IMR-90 (cell line): ENCODE measurements at places on chromosomes 7 and 10. TPM values are rescaled to one million over a fixed set of nuclear protein-coding genes. Genes with fewer than 3 reads are reported as not detected.

- no peak for DNase-seq
- H3K27me3 ChIP-seq, result peaks cover 3% of the 10 kb centered on the region; the same call in 1 of the 2 replicates
- H3K27ac ChIP-seq, result no peak overlapping the region
- peaks cover 3% of the 10 kb centered on the region; the same call in 1 of the 2 replicates for H3K4me1 ChIP-seq
- H3K36me3 ChIP-seq, result no peaks in the 10 kb centered on the region
- no peak overlapping the region for H3K4me3 ChIP-seq
Measured at GRCh38 chr10:59582058-59582457, 127.6 kb downstream of the SLC16A9 start.

DNA sequence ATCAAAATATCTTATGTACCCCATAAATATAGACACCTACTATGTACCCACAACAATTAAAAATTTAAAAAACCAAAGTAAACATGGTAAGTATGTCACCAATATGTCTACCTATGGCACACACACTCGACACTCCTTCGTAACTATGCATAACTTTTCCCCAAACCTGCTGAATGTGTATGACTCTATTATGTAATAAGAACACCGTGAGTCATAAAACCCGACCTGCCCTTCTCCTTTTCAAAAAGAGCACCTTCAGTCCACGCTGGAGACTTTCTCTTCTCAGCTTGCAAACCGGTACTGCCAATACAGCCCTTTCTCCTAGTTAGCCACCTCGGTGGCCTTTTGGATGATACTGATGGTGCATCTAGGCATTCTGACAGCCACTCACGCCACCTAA, 186.3 kb downstream of the PRPF18 start:
- no peak for DNase-seq
- peaks cover 6% of the 10 kb centered on the region for H3K36me3 ChIP-seq
- peaks cover 18% of the 10 kb centered on the region for H3K4me1 ChIP-seq
- no peak overlapping the region for H3K4me3 ChIP-seq
- H3K27me3 ChIP-seq, result no peaks in the 10 kb centered on the region

GRCh38 chr7:77415476-77415822, 700 bp downstream of the GSAP start:
- no peaks in the 10 kb centered on the region for H3K36me3 ChIP-seq
- peak overlapping the region; percentile 36; the same call in 1 of the 2 replicates for H3K27ac ChIP-seq
- no peaks in the 10 kb centered on the region for H3K27me3 ChIP-seq
- H3K4me1 ChIP-seq, result peaks cover 3% of the 10 kb centered on the region

- no peaks in the 10 kb centered on the region for H3K36me3 ChIP-seq
- no peaks in the 10 kb centered on the region for H3K27me3 ChIP-seq
- H3K27ac ChIP-seq, result no peak overlapping the region
- H3K4me3 ChIP-seq, result no peak overlapping the region
- no peaks in the 10 kb centered on the region for H3K4me1 ChIP-seq
Measured at GRCh38 chr7:56537477-56537876, 421.3 kb upstream of the NUPR2 start.

GRCh38 chr10:69879634-69880257, 78.0 kb downstream of the COL13A1 start:
- no peaks in the 10 kb centered on the region for H3K4me1 ChIP-seq
- H3K4me3 ChIP-seq, result no peak overlapping the region
- DNase-seq, result no peak
- H3K36me3 ChIP-seq, result no peaks in the 10 kb centered on the region
- H3K27ac ChIP-seq, result no peak overlapping the region

DNA sequence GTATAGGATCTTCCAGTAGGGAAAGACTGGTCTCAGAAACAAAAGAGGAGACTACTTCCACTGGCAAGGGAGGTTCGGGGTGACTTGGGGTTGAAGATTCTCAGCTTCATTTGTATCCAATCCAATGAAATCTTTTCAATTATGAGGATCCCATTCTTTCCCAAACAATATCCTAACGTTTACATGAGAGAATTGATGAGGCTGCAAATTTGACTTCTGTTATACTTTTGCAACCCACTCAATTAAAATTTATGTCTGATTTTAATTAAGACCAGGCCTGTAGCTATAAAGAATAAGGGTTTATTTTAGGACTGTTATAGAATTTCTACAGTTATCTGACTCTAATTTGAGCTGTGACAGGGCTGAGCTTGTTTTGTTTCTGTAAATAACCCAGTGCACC, 251.5 kb downstream of the ANKRD7 start:
- H3K4me3 ChIP-seq, result no peak overlapping the region
- no peak overlapping the region for H3K27ac ChIP-seq
- DNase-seq, result no peak
- H3K4me1 ChIP-seq, result no peaks in the 10 kb centered on the region
- H3K27me3 ChIP-seq, result no peaks in the 10 kb centered on the region

DNA sequence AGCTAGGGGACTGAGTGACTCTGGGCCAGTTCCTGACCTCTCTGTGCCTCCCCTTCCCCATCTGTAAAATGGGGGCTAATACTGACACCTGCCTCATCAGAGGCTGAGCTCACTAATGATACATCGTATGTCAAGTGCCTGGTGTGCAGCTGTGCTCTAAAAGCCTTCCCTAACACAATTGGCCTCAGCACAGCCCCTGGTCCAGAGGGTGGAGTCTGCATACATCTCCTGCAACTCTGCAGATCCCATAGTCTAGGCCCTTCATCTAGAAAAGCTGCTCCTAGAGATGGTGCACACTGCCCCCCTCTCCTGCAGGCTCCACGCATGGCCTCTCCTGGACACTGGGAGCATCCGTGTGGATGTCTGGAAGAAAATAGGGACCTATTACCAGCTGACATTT, 255.0 kb downstream of the RPS24 start:
- H3K27ac ChIP-seq, result no peak overlapping the region
- no peaks in the 10 kb centered on the region; the same call in 1 of the 2 replicates for H3K27me3 ChIP-seq
- peaks cover 2% of the 10 kb centered on the region; the same call in 1 of the 2 replicates for H3K4me1 ChIP-seq
- no peak for DNase-seq
- H3K4me3 ChIP-seq, result no peak overlapping the region
- no peaks in the 10 kb centered on the region for H3K36me3 ChIP-seq

DNA sequence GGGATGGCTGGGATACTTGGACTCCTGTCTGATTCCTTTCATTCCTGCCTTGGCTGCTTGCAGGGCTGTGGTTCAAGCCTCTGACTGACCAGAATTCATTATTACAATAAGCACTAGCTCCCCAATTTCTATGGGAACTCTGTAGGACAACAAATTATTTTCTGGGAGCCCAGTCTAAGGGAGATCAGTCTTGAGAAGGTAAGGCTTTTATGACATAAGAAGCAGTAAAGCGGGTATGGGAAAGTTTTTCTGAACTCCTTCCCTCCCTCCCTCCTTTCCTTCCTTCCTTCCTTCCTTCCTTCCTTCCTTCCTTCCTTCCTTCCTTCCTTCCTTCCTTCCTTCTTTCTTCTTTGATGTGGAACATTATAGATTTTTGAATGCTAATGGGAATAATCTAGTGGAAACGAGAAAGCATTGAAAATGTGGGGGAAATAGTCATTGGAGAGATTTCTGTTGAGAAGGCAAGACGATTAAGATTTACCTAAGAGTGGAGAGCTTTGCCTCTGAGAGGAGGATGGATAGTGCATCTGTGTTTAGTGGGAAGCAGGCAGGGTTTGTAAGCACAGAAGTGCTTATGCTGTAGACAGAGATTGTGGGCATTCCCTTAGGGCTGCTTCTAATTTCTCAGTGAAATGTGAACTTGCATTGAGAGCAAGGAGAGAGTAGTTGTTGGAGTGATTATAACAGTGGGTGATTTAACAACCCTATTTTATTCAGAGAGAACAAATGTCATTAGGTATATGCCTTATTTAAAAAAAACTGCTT, 201.5 kb downstream of the DNAJB9 start:
- H3K27ac ChIP-seq, result no peak overlapping the region
- H3K27me3 ChIP-seq, result no peaks in the 10 kb centered on the region
- no peaks in the 10 kb centered on the region for H3K4me1 ChIP-seq
- no peaks in the 10 kb centered on the region for H3K36me3 ChIP-seq
- DNase-seq, result no peak

GRCh38 chr7:70285187-70285586, 686.9 kb downstream of the AUTS2 start:
- H3K4me1 ChIP-seq, result no peaks in the 10 kb centered on the region
- no peaks in the 10 kb centered on the region for H3K36me3 ChIP-seq
- H3K4me3 ChIP-seq, result no peak overlapping the region
- H3K27ac ChIP-seq, result no peak overlapping the region

- peak; percentile 53 for DNase-seq
- H3K36me3 ChIP-seq, result no peaks in the 10 kb centered on the region
- no peak overlapping the region for H3K27ac ChIP-seq
- H3K27me3 ChIP-seq, result no peaks in the 10 kb centered on the region
- no peak overlapping the region for H3K4me3 ChIP-seq
Measured at GRCh38 chr10:13462551-13462950, 66.3 kb downstream of the BEND7 start.

DNA sequence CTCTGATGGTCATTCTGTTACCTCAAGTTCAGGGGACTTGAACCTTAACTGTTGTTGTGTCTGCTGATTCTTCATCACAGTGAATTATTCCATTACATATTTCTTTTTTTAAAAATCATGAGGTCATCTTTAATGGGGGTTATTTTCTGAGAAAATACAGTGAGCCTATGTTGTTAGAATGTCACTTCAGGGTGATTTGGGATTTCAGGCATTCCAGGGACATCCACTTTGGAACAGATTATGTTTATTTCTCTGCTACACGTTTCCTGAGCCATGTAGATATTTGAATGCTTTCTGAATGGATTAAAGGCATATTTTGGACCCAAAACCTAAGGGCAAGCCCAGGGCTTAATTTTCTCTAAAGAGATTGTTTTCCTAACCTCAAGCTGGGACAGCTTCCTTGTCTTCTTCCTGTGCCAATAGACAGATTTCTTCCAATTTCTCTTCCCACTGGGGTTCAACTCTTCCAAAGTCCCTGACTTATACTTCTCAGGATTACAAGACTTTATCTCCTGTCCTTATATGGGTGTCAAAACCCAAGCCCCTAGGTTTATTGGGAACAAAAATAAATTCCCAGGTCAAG, 271.7 kb downstream of the ARHGAP12 start:
- H3K27ac ChIP-seq, result no peak overlapping the region
- no peaks in the 10 kb centered on the region for H3K36me3 ChIP-seq
- no peaks in the 10 kb centered on the region for H3K4me1 ChIP-seq
- no peak for DNase-seq

GRCh38 chr7:112501801-112502503, 21.2 kb downstream of the LSMEM1 start:
- H3K36me3 ChIP-seq, result no peaks in the 10 kb centered on the region
- H3K4me1 ChIP-seq, result no peaks in the 10 kb centered on the region
- H3K4me3 ChIP-seq, result no peak overlapping the region
- no peaks in the 10 kb centered on the region for H3K27me3 ChIP-seq

GRCh38 chr7:2785071-2785500, 59.0 kb downstream of the GNA12 start:
- peaks cover 6% of the 10 kb centered on the region; the same call in 1 of the 2 replicates for H3K4me1 ChIP-seq
- no peak overlapping the region for H3K4me3 ChIP-seq
- no peak overlapping the region for H3K27ac ChIP-seq
- peaks cover 31% of the 10 kb centered on the region for H3K36me3 ChIP-seq
- peak; percentile 63 for DNase-seq
- H3K27me3 ChIP-seq, result no peaks in the 10 kb centered on the region

DNA sequence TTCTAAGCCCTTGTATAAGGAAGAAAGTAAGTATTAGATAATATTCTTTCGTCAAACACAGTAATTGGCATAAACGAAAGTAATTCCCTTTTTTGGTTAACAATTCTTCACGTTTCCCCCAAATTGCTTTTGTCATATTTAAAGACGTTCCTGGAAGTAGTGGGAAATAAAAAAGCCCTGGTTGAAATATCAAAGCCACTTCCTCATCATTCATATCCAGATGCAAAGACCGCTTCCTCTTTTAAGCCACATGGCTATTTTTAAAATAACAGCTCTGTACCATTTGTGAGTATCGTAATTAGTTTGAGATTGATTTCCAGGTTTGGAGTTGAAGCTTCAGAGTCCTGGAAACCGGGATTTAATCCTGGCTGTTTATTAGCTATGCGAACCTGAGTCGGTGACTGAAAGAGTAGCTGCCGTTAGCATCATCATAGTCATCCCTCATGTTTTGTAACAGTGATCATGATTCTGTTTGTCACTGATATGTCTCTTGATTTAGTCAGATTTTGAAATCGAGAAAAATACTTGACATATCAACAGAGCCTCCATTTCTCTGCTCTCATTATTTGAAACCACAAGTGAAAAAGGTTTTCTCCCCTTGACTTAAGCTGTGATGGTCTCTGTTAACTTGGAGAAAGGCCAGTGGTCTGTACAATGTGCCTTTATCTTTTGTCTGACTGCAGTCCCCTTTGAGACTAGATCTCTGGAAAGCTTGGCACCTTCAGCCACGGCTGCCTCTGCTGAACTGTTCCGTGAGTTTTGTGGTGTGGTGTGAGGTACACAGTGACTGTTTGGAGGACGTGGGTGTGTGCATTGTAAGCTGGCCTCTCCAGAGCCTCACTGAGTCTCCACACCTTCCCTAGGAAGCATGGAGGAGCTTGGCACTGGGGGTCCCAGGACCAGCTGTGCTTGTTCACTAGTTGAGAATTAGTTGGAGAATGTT, 18.1 kb downstream of the OPTN start:
- no peak overlapping the region for H3K27ac ChIP-seq
- peaks cover 3% of the 10 kb centered on the region; the same call in 1 of the 2 replicates for H3K4me1 ChIP-seq
- no peak for DNase-seq
- H3K36me3 ChIP-seq, result peaks cover 47% of the 10 kb centered on the region

DNA sequence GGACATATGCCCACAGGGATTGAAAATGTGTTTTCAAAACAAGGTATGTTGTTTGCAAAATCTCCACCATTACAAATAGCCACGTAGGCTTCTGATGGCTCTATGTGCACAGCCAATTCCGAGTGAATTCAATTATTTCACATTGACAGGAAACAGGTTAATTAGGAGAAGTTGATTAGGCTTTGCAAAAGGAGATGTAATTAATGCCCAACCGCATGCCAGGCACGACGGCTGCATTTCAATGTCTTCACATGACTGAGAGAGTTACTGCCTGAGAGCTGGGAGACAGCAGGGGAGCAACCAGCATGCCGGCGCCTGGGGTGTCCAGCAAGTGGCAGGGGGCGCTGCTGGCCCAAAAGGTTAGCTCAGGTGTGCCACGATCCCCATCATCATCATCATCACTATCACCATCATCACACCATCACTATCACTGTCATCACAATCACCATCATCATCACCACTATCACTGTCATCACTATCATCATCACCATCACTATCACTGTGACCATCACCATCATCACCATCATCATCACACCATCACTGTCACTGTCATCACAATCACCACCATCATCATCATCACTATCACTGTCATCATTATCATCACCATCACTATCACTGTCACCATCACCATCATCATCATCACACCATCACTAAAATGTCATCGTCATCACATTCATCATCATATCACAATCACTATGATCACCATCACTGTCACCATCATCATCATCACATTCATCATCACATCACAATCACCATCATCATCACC, 30.2 kb downstream of the PWWP2B start:
- no peak for DNase-seq
- no peak overlapping the region for H3K27ac ChIP-seq

The CFAP70 gene
- polyA plus RNA-seq, result 0.13 and 0.15 TPM in 2 replicates

The GPR15LG gene
- polyA plus RNA-seq, result not detected in 2 replicates

The GALNT17 gene
- polyA plus RNA-seq, result not detected in 2 replicates

The AKR1C4 gene
- polyA plus RNA-seq, result not detected in 2 replicates

The MTG1 gene
- 64.8 and 70.0 TPM in 2 replicates for polyA plus RNA-seq

The FGFR2 gene
- not detected in 2 replicates for polyA plus RNA-seq

The FAM131B gene
- polyA plus RNA-seq, result 3.7 and 4.3 TPM in 2 replicates
